ENCODE measurements at places on chromosomes 6 and 20.
A peak's percentile ranks its signal among the peaks of the same experiment; 100 is the strongest.

DNA sequence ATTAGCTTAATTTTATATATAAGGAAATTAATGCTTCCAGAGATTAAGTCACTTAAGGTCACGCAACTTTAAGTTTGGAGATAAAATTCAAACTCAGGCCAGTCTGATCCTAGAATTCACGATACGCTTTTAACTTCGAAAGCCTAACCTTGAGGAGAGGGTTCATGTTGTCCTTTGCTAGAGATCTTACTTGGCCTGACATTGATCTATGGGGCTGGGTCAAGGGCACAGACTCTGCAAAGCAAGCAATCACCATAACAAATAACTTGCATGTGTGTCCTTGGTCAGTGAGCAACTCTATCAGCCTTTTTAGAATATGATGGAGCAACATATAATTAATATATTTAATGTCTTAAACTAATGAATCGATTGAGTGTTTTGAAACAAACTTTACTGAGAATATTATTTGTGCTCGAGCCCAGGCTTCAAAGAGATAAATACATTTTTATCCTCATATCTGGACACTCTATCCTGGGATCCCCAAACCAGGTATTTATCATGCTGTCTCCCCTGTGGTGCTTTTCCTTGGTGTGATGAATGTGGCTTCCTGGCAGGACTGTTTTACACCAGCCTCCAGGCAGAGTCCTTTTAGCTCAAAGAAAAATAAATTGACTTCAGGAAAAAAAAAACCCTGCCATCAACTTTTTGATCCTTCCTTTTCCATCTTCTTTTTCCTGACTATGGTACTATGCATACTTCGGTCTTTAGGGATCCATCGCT is 29.1 kb downstream of the RPS12 start:
- DNase-seq = no peak

DNA sequence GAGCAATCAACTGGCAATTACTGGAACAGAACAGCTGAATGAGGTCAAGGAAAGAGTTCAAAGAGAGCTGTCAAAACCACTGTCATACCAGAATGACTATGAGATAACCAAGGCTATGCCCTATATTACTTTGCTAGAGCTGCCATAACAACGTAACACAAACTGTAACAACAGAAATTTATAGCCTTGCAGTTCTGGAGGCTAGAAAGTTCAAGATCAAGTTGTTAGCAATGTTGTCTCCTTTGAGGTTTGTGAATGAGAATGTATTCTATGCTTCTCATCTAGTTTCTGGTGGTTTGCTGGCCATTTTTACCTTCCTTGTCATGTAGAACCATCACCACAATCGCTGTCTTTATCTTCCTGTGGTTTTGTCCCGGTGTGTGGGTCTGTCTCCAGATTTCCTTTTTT is 1323.0 kb upstream of the GJE1 start:
- no peak for DNase-seq

GRCh38 chr6:1392813-1393640 is 3.7 kb downstream of the FOXF2 start:
- no peak for DNase-seq

DNA sequence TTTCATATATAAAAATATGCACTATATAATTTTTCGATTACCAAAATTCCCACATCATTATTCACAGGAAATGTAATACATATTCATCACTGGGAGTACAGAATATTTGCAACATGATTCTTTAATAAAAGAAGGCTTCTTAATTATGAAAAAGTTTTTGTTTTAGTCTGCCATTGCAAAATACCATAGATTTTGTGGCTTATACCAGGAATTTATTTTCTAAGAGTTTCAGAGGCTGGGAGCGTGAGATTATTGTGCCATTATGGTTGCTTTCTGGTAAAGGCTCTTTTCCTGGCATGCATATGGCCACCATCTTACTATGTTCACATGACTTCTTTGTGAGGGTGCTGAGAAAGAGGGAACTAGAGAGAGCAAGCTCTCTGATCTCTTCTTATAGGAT is 306.9 kb upstream of the ADGRB3 start:
- no peak for DNase-seq

DNA sequence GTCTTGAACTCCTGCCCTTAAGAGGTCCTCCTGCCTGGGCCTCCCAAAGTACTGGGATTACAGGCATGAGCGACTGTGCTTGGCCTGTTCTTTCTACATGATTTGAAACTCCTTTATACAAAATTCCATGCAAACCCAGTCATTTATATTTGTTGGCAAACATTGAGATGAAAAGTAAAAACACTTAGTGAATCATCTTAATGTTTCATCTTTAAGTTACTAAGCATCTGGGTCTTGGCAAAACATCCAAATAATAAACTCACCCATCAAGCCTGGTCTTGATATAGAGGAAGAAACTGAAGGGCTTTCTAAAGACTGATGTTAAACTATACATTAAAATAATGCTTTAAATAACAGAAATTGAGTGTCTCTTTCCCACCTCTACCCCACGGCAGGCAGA is 95.1 kb downstream of the FUT9 start:
- no peak for DNase-seq

DNA sequence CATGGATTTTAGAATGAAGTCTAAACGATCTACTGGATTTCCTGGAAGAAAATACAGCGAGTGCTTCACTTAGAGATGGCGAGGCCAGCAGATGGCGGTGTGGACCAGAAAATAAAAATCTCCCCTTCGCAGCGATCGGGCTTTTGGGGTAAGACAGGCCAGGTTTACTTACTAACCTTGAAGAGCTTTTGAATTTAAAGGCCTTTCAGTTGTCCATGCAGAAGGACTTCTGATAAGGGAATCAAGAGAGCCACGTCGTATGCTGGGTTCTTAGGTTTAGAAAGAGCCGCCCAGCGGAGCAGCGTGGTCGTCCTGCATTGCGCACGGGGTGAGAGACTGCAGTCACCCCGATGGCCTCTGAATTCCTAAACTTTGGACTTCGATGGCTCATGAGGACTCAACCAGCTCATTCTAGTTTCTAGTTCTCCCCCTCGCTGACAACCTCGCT is 125.2 kb upstream of the RALGAPA2 start:
- DNase-seq = peak; percentile 38

DNA sequence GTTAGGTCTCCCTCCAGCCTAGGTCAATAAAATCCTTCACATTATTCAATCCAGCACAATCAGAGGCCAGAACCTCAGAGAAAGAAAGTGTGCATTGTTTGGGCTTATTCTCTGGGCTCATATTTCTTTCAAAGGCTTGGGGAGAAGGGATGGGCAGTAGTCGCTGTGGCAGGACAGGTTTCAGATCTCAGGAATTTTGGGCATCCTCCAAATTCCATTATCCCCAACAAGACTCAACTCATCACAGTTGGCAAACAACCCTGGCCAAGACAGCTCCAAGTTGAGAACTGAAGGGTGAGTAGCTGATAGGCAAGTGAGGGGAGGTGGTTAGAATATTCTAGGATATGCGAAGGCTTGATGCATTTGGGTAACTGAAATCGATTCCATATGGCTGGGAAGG is 27.2 kb upstream of the CHD6 start:
- DNase-seq = no peak
